ENCODE measurements at places on chromosomes 13 and 19.

- peak; percentile 95 for DNase-seq
These were observed 18.6 kb upstream of the LATS2 start for GRCh38 chr13:21079761-21080592.

GRCh38 chr19:8814176-8814575 lies 17.9 kb downstream of the ZNF558 start:
- DNase-seq = no peak

DNA sequence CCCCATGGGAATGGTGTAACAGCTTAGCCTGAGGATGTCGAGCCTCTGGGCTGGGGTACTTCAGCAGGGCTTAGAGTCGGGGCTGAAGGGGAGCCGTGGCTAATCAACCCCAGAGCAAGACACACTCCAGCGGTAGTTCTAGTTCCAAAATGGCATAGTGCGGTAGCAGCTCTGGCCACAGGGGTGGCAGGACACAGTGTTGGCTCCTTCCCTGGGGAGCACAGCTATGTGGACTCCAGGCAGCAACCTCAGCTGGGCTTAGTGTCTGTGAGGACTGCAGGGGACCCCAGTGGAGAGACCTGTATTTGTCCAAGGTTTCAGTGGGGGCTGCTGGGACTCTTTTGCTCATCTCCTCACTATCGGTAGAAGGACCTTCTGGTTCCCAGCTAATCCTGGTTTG lies 70.8 kb upstream of the PCDH20 start:
- no peak for DNase-seq

GRCh38 chr13:32659736-32660135 lies 73.5 kb downstream of the PDS5B start:
- DNase-seq = no peak

DNA sequence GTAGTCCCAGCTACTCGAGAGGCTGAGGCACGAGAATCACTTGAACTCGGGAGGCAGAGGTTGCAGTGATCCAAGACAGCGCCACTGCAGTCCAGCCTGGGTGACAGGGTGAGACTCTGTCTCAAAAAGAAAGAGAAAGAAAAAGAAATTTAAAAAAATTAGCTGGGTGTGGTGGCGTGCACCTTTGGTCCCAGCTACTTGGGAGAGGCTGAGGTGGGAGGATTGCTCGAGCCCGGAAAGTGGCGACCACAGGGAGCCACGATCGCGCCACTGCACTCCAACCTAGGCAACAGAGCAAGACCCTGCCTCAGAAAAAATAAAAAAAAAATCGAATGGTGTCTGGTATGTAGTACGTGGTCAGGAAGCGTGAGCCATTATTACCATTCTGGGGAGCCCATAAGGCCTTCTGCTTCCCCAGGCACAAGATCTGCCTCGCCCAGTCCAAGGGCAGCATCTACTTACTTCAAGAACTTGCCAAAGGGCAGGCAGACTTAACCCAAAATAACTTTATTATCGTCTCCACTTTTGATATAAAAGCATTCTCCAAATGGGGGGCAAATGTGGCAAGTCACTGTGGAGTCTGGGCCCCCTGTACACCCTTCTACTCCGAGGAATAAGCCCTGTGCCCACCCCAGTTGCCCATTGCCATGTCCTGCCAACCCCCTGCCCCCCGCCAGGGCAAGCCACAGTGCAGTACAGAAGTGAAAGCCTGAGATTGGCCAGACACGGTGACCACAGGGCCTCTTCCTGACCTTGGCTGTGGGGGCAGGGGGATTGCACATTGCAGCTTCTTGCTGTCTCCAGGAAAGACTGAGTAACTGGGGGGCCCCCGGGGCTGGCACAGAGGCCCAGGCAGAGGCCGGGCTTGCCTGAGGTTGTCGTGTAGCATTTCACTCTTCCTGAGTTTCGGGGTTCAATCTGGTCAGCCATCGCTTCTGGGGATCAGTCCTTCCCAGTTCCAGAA lies 12.6 kb downstream of the CCL25 start:
- no peak for DNase-seq

DNA sequence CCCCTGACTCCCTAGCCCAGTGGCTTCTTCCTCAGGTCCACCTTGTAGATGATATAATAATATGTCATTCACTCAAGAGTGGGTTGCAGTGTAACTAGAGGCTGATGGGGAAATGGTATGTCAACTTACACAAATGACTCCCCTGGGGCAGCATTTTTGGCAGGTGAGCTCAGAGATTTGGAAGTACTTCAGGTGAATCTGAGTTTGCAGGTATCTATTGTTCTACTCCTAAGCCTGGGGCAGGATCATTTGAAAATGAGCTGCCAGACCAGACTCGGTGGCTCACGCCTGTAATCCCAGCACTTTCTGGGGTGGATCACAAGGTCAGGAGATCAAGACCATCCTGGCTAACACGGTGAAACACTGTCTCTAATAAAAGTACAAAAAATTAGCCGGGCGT lies 11.6 kb upstream of the CNMD start:
- no peak for DNase-seq

DNA sequence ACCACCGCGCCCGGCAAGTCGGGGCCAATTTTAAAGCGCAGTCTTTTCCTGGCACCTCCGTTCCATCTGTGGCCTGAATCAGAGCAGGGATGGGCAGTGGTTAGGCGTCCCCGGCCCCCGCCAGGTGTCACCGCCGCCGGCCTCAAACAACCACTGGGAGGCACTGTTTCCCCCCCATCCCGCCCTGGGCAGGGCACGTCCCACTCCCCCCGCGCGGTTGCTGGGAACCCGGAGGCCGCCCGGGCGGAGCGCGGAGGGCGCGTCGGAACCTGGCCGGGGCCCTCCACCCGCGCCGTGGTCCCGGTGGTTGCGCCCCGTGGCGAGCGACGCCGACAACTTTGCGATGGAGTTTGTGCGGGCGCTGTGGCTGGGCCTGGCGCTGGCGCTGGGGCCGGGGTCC lies at the start of gene GRIN3B:
Gene GRIN3B, plus strand, starts transcription at position 325 of the 400 bp plus-strand sequence. Its CDS starts 19 bp downstream, at position 344.
- no peak for DNase-seq

GRCh38 chr13:45341799-45342500 lies 967 bp upstream of the TPT1 start:
- DNase-seq = no peak

DNA sequence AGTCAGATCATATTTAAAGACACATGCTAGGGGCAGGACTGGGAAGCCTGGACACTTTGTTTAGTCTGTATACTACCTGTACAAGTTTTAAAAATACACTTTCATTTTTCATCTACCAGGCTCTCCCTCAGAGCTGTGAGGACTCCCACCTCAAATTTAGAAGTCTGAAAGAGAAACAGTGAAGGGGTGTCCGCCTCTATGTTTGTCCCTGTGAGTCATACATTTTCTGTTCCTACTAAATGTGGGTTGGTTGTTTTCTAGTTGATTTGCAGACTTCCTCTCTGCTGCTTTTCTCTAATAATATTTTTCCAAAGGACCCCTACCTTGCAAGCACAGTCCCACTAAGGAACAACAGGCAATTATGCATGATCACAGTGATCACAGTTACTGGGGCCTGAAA lies 110.5 kb downstream of the ENOX1 start:
- DNase-seq = no peak

- DNase-seq = peak; percentile 46
These were observed 37.5 kb downstream of the SUGP2 start for GRCh38 chr19:18995804-18996241.

- no peak for DNase-seq
These were observed 11.5 kb downstream of the ZSCAN22 start for GRCh38 chr19:58338336-58338735.

GRCh38 chr13:67119481-67119894 lies 110.6 kb downstream of the PCDH9 start:
- peak; percentile 67 for DNase-seq

GRCh38 chr13:111241862-111242261 lies 78.6 kb upstream of the TEX29 start:
- no peak for DNase-seq

- DNase-seq = no peak
These were observed 108.6 kb upstream of the GJB6 start for GRCh38 chr13:20340759-20341171.

DNA sequence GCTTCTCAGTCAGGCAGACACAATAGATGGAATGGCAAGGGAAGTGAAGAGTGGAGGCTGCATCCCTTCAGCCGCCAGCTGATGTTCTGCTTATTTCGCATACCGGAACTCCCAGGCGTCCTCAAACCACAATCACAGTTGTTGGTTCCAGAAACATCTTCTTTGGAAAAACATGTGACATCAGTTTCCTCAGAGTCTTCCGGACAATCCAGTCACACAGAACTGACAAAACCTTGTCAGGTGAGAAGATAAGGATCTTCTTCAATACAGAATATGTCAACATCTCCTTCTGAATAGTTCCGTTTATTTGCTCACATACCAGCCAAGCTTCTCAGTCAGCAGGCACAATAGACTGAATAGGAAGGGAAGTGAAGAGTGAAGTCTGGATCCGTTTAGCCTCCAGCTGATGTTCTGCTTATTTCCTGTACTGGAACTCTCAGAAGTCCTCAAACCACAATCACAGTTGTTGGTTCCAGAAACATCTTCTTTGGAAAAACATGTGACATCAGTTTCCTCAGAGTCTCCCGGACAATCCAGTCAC lies 45.1 kb upstream of the CEACAM21 start:
- no peak for DNase-seq

GRCh38 chr13:93004919-93005318 lies 221.7 kb upstream of the GPC6 start:
- no peak for DNase-seq

- no peak for DNase-seq
These were observed 10.1 kb downstream of the TMEM143 start for GRCh38 chr19:48353677-48354076.

DNA sequence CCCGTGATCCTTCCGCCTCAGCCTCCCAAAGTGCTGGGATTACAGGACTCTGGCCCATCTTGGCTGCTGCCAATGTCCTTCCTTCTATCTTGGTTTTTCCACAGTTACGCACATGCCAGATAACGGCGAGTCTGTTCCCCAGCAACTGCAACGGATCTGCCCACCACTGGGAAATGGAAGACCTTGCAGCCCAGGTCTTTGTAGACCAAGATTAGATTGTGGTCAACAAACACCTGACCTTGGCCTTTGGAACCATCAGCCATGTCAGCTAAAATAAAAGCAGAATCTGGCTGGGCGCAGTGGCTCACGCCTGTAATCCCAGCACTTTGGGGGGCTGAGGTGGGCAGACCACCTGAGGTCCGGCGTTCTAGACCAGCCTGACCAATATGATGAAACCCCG lies 10.4 kb upstream of the LDLR start:
- no peak for DNase-seq

GRCh38 chr13:45102136-45102507 lies 18.2 kb upstream of the GTF2F2 start:
- DNase-seq = no peak

GRCh38 chr13:34410678-34411077 lies 531.4 kb upstream of the NBEA start:
- DNase-seq = no peak

GRCh38 chr13:110539894-110540293 lies 21.6 kb downstream of the RAB20 start:
- no peak for DNase-seq

GRCh38 chr13:77516342-77516789 lies 19.1 kb upstream of the SCEL start:
- no peak for DNase-seq

DNA sequence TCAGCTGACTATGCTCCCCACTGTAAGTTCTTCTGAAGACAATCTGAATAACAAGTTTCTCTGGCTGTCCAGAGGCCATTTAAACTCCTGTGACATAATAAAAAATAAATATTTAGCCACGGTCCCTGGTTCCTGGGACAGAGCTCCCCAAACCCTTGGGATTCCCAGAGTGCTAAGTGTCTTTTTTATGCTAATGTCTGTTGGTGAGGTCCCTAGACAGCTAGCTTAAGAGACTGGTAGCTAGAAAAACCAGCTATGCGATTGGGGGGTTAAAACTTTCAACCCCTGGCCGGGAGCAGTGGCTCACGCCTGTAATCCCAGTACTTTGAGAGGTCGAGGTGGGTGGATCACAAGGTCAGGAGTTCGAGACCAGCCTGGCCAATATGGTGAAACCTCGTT lies 5.9 kb downstream of the EPSTI1 start:
- no peak for DNase-seq

- DNase-seq = no peak
These were observed 726.0 kb downstream of the UQCRFS1 start for GRCh38 chr19:28486926-28487325.

DNA sequence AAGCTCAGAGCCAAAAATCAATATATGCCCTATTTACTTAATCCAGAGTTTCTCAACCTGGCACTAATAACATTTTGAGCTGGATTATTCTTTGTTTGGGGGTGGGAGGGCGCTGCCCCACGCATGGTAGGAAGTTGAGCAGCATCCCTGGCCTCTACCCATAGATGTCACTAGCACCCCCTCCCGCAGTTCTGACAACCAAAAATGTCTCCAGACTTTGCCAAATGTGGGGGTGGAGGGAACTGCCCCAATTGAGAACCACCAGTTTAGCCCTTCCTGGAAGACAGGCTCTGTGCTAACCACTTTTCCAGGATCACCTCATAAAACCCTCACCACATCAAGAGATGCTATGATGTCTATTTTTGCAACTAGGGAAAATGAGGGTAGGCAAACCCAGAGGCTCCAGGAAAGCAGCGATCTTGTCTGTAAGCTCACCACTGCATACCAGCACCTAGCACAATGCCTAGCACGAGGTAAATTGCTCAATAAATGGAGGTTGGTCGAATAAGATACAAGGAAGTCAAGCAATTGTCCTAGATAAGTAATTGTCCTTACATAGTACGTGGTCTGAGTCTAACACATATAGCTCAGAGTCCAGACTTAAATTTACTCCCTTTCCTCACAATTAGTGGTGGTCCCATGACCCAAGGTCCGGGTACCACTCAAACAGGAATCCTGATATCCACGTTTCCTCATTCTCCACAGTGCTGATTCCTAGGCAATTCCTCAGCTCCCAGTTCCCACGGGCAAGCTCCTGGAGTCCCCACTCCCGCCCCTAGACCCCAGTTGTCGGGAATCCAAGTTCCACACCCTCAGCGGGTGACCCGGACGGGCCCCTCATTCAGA lies 892 bp downstream of the TRIR start:
- DNase-seq = no peak

- DNase-seq = no peak
These were observed 764 bp downstream of the CLEC11A start for GRCh38 chr19:50723735-50724521.

DNA sequence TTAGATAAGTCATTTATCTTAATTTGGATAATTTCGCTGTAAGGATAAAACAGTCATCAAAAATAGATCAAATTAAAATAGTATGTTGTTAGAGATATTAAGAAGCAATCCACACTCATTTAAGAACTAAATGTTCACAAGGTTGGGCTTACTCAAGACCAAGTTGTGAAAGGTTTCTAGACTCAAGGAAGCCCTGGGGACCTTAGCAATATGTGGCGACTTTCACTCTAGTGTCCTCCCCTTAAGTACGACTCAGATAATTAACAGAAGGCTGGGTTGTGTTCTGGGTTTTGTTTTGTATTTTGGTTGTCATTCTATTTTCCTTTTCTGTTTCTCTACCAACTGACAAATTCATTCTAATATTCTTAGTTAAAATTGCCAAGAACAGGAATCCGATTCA lies 1008.0 kb downstream of the PCDH9 start:
- DNase-seq = no peak

GRCh38 chr13:102654756-102655155 lies 40.1 kb downstream of the METTL21C start:
- DNase-seq = no peak

GRCh38 chr13:112592647-112593046 lies 4.7 kb upstream of the TUBGCP3 start:
- DNase-seq = no peak

GRCh38 chr13:106418556-106418955 lies 116.9 kb downstream of the EFNB2 start:
- DNase-seq = peak; percentile 59
